ENCODE measurements at places on chromosomes 3 and 15.
A peak's percentile ranks its signal among the peaks of the same experiment; 100 is the strongest.

DNA sequence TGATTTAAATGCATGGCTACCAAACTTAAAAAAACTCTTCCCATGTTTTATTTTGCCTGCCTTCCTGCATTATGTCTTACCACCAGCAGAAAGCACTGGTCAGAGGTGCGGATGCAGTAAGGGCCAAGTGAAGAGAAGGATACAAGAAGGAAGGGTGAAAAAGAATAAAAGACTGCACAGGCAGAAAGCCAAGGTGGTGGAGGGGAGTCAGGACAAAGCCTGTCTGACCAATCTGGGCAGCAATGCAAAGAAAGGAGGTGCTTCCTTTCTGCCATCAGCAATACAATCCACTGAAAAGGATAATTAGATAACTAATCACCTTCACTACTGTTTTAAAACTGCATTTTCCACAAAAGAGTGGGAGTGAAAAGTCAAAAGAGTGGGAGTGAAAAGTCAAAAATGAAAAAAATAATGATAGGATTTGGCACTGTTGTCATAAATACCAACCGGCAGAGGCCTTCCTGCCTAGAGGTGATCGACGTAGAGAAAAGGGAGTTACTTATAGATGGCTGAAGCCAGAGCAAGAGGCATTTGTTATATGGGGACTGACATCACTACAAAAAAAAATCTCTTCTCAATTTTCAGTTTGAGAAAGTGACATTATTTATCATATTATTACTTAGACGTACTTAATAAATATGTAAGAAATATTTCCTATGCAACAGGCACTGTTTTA lies 385.3 kb downstream of the TBC1D5 start:
- no peak for DNase-seq

- DNase-seq, result no peak
Observed at GRCh38 chr3:179848711-179849110, 188.0 kb downstream of the PEX5L start.

DNA sequence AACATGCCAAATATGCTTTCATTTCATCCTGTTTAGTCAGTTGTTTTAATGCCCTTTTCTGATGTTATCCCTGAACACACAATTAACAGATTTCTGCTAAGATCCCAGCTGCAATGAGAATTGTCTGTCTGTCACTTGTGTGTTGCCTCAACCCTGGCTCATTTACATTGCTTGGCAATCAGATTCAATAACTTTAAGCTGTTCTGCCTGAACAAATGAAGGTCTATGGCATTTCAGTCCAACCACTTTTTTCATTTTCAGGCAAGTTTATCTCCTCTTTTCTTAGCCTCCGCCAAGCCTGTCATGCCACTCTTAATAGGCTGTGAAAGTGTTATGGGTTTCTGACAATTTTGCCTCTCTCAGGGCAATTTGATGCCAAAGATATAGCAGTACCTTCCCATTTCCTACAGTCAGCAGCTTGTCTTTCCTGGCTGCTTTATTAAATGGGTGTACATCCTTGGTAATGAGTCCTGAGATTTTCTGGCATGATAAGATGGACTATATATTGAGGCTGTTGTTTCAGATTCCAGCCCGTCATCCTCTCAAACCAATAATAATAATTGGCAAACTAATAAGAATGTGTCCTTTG lies 68.7 kb upstream of the ADAMTS9 start:
- DNase-seq, result no peak

DNA sequence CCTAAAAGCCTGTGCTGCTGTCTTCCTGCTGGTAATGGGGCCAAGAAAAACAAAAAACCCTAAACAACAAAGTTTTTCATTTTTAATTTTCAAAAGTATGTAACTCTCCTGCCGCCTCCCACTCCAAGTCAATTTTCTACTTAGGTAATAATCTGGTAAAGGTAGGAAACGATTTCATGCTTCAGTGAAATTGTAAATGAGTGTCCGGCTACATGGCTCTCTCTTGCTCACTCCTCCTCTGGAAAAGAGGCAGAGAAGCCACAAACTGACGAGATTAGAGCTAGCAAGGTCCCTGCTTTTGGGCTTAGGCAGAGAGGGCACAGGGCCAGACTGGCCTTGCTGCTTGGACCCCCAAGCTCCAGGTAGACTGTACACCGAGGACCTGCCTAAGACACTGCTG lies 23.5 kb downstream of the KLHL25 start:
- no peak for DNase-seq

- DNase-seq, result no peak
Observed at GRCh38 chr3:196996454-196997265, 28.0 kb upstream of the PIGZ start.

GRCh38 chr3:23837286-23837685 lies 31.5 kb downstream of the UBE2E1 start:
- DNase-seq, result no peak

GRCh38 chr15:94162939-94163338 lies 68.4 kb upstream of the MCTP2 start:
- DNase-seq, result no peak

- DNase-seq, result no peak
Observed at GRCh38 chr3:52076896-52077780, 20.8 kb upstream of the DUSP7 start.

DNA sequence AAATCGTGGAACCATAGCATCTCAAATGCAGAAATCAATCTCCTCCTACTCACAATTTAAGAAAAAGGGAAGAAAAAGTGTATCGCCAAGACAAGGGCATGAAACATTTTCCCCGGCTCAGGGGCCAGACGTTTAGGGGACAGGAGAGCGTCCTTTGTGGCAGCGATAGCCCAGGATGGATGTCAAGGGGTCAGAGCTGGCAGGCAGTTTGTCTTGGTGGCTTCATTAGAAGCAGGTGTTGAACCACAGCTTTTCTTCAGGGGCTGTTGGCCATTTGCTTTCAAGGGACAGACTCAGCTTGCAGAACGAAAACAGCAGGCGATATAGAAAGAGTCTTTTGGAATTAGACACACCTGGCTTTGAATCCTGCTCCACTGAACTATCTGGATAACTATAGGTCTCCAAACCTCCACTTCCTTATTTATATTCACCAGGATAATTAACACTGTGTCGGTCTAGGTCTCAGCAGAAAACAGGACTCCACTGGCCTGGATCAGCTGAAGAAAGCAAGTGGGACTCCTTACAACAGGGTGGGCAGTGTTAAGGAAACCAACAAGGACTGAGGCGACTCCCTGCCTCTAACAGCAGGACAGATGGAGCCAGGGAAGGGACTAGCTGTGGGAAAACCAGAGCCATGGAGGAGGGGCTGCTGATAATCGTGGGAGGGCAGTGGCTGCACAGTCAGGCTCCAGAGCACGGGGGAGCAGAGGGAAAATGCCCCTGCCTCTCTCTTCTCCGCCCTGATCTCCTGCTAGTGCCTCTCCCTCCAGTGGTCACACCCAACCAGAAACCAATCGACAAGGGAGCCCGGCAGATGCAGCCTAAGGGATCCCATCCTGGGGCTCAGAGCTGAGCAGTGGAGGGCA lies 123.6 kb downstream of the LIPC start:
- DNase-seq, result no peak

DNA sequence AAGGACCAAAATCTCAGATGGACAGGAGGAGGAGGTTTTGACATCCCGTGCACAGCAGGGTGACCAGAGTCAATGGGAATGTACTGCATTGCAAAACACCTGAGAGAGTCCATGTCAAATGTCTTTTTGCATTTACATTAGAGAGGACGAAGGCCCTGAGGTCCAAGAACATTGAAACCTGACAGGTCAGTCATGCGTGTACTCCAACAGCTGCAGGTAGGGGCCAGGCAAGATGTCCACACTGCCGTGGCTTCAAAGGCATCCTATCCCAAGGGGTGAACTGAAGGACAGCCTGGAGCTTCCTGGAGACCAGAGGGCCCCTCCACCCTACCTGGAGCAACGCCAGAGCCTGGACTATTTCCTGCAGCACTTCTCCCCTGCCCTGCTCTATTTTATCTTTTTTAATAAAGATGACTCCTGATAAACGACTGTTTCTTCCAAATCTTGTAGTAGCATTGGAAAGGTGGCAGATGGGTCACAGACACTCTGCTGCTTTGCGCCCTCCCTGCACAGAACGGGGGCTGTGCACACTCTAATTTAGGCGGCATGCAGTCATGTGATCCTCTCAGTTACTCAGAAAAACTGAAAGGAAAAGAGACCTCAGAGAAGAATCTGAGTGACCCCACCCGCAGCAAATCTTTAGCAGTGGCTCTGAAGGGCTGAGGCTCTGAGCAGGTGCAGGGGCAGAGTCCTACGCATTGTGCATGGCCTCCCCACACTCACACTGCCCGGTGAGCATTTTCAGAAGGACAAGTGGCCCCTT lies 68.2 kb downstream of the HMCES start:
- no peak for DNase-seq

- DNase-seq, result no peak
Observed at GRCh38 chr15:43251871-43252250, 14.9 kb downstream of the TGM5 start.

- DNase-seq, result no peak
Observed at GRCh38 chr15:55530861-55531313, 22.9 kb upstream of the DNAAF4 start.

DNA sequence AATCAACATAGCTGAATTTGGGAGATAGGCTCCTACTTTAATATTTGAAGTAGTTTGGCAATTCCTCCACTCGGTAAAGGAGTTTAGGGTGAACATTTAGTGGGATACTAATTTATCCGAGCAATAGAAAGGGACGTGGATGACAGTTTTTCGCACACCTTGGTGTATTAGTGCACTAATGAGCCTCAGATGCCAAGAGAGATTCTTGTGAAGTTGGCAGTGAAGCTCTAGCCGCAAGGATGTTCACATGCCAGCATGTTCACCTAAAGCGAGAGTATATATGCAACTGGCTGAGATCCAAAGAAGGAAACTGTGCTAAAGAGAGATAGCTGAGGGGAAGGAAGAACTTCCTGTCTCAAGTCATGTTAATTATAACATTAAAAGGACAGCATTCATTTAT lies 58.5 kb downstream of the TGFBR2 start:
- no peak for DNase-seq

DNA sequence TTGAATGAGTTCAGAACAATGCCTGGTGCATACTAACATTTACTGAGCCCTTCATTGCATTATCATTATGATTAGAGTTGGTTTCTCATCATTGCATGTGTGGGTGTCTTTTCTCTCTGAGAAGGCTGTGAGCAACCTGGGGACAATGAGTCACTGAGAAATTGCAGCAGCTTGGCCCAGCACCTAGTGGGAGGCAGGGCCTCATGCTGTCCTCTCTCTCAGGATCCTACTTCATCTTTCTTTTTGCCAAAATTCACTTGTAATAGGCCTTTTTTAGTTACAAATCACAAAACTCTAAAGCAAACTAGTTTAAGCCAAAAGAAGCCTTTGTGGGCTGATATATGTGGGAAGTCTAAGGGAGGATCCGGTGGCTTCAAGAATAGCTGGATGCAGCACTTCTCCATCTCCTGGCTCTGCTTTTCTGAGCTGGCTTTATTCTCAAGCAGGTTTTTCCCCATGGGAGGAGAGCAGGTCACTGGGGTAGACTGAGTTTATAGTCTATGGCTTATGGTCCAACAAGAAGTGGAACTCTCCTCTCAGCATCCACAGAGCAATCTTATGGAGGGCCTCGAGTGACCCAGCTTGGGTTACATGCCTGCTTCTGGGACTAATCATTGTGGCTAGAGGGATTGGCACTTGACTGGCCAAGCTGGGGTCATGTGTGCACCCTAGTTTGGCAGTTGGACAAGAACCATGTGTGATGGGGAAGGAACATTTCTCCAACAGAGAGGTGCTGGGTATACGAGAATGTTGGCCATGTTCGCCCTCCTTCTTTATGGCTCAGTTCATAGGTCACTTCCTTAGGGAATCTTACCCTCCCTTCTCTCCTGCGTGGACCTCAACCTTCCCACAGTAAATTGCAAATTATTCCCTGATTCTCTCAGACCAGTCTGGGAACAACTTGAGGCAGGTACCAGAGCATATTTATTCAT lies 8.7 kb upstream of the CAMK1 start:
- no peak for DNase-seq

DNA sequence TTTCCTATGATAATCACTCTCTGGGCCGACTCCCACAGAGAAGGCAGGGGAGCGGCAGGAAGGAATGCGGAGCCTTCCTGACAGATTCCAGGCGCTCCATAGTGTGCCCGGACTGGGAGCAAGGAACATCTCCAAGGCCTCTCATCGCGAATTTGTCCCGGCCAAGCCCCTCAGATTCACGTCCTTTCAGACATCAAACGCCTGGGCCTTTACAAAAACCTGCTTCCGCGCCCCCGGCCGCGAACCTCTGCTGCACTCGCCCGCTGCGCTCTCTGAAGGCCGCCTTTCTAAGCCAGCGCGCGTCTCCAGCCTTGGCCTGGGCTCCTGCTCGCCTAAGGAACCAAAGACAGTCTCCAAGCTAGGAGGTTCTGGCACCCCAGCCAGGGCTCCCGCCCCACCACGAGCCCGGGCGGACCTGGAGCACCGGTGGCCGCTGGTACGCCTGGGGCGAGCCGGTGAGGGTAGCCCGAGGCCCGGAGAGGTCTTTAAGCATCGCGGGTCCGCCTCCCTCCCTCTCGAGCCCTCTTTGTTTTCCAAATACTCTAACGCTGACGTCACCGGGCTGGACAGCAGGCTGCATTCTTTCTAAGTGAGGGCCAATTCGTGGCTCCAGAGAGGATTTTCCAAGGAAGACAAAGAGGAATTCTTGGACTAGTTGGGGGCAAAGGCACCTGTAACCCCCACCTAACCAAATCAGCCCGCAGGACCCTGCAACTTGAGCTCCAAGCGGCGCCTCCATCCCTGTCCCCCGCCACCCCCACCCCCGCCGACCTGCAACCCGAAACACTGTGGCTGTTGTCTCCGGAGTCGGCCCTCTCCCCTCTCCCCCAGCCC lies 759 bp downstream of the AMOTL2 start:
- peak; percentile 53 for DNase-seq

- no peak for DNase-seq
Observed at GRCh38 chr3:70818145-70818544, 505.7 kb upstream of the MDFIC2 start.

- DNase-seq, result no peak
Observed at GRCh38 chr3:42635111-42635510, 18.4 kb upstream of the ZBTB47 start.

- DNase-seq, result no peak
Observed at GRCh38 chr15:60928970-60929369, 300.1 kb downstream of the RORA start.

DNA sequence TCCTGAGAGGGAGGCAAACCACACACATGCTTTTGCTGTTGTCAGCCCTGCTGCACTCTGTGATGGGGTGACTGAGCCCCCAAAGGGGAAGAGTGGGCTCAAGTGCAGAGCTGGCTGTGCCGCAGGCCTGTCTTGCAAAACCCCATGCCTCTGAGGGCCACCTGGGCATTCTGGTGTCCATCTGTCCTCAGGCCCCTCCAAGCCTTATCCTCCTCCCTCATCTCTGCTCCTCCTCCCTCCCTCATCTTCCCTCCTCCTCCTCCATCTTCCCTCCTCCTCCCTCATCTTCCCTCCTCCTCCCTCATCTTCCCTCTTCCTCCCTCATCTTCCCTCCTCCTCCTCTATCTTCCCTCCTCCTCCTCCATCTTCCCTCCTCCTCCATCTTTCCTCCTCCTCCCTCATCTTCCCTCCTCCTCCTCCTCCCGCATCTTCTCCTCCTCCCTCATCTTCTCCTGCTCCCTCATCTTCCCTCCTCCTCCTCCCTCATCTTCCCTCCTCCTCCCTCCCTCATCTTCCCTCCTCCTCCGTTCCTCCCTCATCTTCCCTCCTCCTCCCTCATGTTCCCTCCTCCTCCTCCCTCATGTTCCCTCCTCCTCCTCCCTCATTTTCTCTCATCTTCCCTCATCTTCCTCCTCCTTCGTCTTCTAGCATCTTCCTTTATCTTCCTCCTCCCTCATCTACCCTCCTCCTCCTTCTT lies 40.6 kb downstream of the CHDH start:
- no peak for DNase-seq

All from amygdala (tissue), 56 donors.